ENCODE measurements at places on chromosomes 1 and 21. TPM values are rescaled to one million over a fixed set of nuclear protein-coding genes. Genes with fewer than 3 reads are reported as not detected.

GRCh38 chr1:15007842-15008241, 145.7 kb upstream of the TMEM51 start:
- DNase-seq: no peak

DNA sequence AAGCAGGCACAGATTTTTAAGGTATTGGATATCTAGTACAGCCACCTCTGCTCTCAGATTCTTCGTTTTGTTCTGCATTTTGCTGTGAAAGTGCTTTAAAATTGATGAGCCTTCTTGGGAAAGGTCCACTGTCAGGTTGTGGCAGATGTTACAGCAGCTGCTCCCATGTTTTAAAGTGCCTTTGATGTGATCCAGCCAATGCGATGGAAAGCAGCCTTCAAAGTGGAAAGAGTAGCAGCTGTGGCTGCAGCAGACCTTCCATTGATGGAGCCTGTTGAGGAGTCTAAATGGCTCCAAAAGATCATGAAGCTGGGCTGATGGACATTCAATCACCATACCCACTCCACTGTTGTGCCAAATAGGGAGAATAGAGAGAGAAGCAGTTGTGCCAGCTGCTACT, 816.9 kb downstream of the PLA2G4A start:
- DNase-seq: no peak

GRCh38 chr1:218945050-218945449, 228.6 kb upstream of the LYPLAL1 start:
- no peak for DNase-seq

DNA sequence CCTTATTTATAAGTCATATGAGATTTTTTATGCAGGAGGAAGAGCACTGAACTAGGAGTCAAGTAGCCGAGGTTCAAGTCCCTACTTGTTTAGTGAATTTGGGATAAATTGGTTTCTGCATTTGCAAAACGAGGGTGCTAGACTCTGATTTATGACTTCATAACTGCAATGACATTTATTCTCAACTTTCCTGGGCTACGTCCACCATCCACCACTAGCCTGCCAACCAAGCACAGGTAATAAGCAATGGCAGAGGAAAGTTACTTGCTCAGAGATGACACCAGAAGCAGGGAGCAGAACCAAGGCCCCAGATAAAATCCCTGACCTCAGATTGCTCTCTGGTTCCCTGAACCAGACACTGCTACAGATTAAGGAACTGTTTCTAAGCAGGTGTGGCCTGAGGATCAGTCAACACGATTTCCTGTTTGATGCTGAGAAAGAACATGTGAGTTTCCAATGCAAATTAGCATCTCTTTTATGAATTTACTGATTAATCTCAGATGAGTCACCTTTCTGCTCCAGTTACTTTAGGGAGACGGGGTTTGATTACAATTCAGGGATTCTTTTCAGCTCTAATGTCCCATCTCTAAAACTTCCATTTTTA, 52.7 kb downstream of the PLPP3 start:
- no peak for DNase-seq

DNA sequence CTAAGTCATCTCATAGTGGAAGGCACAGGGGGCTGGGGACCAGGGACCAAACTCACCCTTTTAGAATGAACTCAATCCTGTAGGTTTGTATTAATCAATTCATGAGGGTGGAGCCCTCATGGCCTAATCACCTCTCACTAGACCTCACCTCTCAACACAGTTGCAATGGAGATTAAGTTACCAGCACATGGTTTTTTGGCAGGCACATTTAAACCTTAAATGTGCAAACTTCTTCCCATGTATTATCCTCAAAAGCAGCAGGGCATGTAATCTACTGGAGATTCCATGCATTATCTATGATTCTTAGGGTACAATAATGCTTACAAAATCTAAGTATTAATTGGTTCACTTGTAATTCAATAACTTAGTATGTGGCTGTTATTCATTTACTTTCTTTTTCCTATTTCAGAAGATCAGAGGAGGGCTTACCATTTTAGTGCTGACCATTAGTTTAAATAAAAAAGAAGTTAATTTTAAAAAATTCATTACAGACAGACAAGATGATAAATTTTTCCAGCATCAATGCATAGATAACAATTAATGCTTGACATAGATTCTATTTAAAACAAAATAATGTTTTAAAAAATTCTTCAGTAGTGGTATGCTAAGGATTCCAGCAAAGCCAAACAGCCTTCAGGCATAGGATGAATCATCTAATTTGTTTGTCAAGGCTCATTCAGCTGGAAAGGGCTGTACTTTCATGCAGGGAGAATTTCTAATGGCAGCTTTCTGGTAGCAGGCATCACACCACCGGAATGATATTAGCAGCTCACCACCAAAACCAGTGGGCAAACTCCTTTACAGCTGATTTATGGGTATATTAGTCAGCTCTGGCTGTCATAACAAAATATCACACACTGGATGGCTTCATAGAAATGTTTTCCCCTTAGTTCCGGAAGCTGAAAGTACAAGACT, 124.6 kb upstream of the ZNF648 start:
- DNase-seq: no peak

The YOD1 gene
- 15.2 TPM for total RNA-seq

The OPRD1 gene
- total RNA-seq: 3.9 TPM

All from neural crest cell (in vitro differentiated cells).